A673 (cell line): ENCODE measurements at places on chromosomes 4 and X. TPM values are rescaled to one million over a fixed set of nuclear protein-coding genes. Genes with fewer than 3 reads are reported as not detected.

DNA sequence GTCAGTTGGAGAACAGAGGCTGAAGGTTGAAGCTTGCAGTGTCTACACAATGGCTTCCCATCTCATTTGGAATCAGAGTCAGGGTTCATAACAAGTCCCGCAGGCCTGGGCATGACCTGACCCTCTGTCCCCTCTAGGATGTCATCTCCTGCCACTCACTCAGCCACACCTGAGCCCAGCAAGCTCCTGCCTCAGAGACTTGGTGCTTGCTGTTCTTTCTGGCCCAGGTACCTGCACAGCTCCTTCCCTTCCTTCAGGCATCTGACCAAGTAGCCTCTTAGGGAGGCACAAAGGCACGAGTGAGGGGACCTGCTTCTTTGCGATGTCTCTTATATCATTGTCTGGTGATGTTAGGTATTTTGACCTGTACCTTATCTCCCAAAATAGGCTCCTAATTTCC lies 9.0 kb downstream of the ZBTB49 start:
- no peak for DNase-seq
- no peaks in the 10 kb centered on the region for H3K27me3 ChIP-seq
- peaks cover 13% of the 10 kb centered on the region for H3K36me3 ChIP-seq
- no peaks in the 10 kb centered on the region for H3K4me1 ChIP-seq
- H3K27ac ChIP-seq = no peak overlapping the region
- no peak overlapping the region for H3K4me3 ChIP-seq

- no peaks in the 10 kb centered on the region for H3K36me3 ChIP-seq
- peak within 1 kb of the TSS; percentile 53 for H3K4me3 ChIP-seq
- DNase-seq = peak; percentile 63
- H3K27ac ChIP-seq = no peak within 1 kb of the TSS
- no peaks in the 10 kb centered on the region for H3K27me3 ChIP-seq
Observed at GRCh38 chr4:38867478-38868058, at the start of gene FAM114A1. Gene FAM114A1, plus strand, starts transcription at chr4:38867806. Its CDS starts 10,273 bp downstream, at chr4:38878079.

DNA sequence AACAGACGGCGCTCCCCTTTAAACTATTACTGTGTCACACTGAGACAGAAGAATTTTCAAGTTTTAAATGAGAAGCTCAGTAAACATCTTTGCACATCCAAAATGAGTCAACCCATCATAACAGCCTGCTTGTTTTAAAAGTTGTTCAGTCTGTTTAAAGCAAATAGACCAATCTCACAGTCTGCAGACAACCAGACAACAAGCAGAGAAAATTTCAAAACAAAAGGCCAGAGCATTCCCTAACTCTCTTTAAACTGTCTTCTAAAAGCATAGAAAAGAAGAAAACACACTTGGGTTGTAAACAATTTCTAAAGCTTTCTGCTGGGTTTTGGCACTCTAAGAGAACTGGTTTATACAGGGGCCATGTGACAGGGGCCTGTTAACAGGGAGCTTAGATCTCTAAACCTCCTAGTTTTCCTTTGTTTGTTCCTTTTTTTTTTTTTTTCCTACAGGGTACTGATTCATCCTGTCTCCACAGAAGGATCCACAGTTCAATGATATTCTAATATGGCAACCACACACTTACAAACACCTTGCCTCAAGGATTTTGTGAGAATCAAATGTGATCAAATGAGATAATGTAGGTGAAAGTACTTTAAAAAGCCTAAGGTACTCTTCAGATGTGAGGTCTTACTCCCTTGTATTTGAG lies 100.8 kb upstream of the MAML3 start:
- no peaks in the 10 kb centered on the region for H3K36me3 ChIP-seq
- no peak overlapping the region for H3K4me3 ChIP-seq
- peaks cover 13% of the 10 kb centered on the region for H3K4me1 ChIP-seq
- H3K27ac ChIP-seq = no peak overlapping the region
- H3K27me3 ChIP-seq = no peaks in the 10 kb centered on the region

DNA sequence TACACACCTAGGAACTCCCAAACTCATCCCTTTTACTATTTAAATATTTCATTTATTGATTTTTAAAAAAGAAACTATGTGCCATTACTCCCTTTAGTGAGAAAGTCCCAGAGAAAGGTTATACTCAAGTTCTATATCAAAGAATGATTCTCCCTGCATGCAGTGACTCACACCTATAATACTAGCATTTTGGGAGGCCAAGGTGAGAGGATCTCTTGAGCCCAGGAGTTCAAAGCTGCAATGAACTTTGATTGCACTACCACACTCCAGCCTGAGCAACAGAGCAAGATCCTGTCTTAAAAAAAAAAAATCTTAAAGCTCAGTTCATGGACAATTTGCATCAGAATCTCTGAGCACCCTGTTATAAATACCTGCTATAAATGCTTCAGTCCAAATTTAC lies 9.2 kb upstream of the RBPJ start:
- H3K4me3 ChIP-seq = no peak overlapping the region
- no peaks in the 10 kb centered on the region for H3K27me3 ChIP-seq
- no peaks in the 10 kb centered on the region for H3K36me3 ChIP-seq
- DNase-seq = no peak
- no peaks in the 10 kb centered on the region for H3K4me1 ChIP-seq
- H3K27ac ChIP-seq = no peak overlapping the region

DNA sequence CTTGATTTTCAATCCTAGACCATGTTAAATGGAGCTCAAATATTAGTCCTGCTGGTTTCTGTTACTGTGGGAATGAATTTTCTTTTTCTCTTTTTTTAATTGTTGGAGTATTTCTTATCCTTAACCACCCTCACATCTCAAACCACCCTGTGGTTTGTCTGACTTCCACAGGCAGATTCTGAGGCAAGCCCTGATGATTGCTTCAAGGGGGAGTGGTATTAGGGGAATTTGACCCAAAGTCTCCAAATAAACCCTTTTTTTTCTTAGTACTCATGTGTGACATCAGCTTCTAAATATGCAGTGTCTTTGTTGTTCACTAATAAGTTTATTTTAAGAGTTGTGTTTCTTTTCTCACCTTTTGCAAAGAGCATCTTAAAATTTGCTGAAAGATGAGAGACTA lies 810.3 kb downstream of the IL1RAPL1 start:
- no peak overlapping the region for H3K27ac ChIP-seq
- no peaks in the 10 kb centered on the region for H3K4me1 ChIP-seq
- H3K4me3 ChIP-seq = no peak overlapping the region
- no peak for DNase-seq
- no peaks in the 10 kb centered on the region for H3K36me3 ChIP-seq
- no peaks in the 10 kb centered on the region for H3K27me3 ChIP-seq

GRCh38 chr4:47936336-47936735 lies 22.0 kb upstream of the NFXL1 start:
- H3K36me3 ChIP-seq = no peaks in the 10 kb centered on the region
- H3K27me3 ChIP-seq = peaks cover 7% of the 10 kb centered on the region
- no peak overlapping the region for H3K27ac ChIP-seq
- no peak for DNase-seq

- H3K36me3 ChIP-seq = no peaks in the 10 kb centered on the region
- no peak overlapping the region for H3K4me3 ChIP-seq
- peaks cover 12% of the 10 kb centered on the region for H3K4me1 ChIP-seq
- no peak overlapping the region for H3K27ac ChIP-seq
- DNase-seq = no peak
- no peaks in the 10 kb centered on the region for H3K27me3 ChIP-seq
Observed at GRCh38 chr4:6956434-6957147, 47.0 kb downstream of the TBC1D14 start.

DNA sequence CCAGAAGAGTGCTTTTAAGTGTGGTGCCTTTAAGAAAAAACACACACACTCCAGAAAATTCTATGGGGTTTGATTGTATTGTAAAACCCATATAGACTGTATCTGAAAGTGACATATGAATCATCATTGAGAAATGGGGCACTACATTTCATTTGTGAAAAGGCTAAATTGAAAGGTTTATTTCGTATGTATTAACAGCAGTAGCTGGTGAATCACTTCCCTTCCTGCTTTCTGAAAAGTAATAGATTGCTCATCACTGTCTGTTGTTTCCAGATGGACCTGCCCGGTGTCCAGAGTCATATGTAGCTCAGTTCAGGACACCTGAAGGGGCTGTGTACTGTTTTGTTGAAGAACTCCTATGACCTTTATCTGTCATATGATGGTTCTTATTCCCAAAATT lies 28.1 kb upstream of the HPRT1 start:
- H3K4me1 ChIP-seq = no peaks in the 10 kb centered on the region
- H3K4me3 ChIP-seq = no peak overlapping the region
- DNase-seq = peak; percentile 17

DNA sequence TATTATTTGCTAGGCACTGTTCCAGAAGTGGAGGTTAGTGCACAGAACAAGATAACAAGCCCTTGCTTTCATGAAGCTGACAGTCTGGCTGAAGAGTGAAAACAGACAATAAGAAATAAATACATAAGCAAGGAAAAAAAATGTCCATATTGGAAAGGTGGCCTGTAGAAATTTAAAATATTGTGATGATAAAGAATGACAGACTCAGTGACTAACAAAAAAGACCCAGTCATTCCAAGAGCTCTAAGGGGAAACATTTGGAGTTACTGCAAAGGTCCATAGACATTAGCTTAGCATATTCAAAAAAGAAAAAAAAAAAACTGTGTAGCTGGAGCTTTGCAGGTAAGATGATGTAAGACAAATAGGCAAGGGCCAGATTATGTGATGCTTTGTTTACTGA lies 1.0 kb upstream of the ANTXR2 start:
- DNase-seq = no peak
- no peaks in the 10 kb centered on the region for H3K27me3 ChIP-seq
- no peak overlapping the region for H3K4me3 ChIP-seq
- no peak overlapping the region for H3K27ac ChIP-seq

DNA sequence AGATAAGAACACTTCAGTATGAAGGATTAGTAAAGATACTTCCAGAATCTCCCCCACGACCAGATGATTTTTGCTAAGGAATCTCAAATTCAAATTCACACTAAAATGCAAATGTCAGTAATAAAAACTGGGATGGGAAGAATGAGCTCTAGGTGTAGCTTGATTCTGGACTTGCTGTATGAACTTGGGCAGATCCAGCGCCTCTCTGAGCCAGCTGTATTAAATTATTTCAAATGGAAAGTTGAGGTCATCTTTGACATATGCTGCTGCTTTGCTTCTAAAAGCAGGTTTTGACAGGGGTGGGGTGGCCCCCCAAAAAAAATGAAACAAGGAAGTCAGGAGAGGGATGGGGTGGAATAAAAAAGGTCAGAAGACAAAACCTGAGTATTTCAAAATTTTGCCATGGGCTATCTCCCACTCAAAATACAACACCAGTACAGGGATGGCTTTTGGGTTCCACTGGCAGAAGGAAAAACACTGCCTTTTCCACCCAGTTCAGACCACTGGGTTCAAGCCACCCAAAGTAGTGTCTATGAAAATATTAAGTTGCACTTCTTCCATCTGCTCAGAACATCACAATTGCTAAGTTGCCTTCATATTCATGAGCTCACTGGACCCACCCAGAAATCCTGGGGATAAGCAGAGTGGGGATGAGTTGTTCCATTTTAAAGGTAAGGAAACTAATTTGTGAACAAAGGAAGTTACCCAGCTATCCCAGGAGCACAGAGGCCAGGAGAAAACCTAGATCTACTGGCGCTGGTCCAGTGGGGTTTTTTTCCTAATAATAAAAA lies 47.7 kb downstream of the ARHGEF9 start:
- no peak overlapping the region for H3K4me3 ChIP-seq
- DNase-seq = no peak
- no peaks in the 10 kb centered on the region for H3K36me3 ChIP-seq
- no peak overlapping the region for H3K27ac ChIP-seq
- no peaks in the 10 kb centered on the region for H3K4me1 ChIP-seq

GRCh38 chrX:24682739-24683432 lies 10.8 kb upstream of the POLA1 start:
- H3K27me3 ChIP-seq = peaks cover 8% of the 10 kb centered on the region
- no peak for DNase-seq
- H3K27ac ChIP-seq = no peak overlapping the region

DNA sequence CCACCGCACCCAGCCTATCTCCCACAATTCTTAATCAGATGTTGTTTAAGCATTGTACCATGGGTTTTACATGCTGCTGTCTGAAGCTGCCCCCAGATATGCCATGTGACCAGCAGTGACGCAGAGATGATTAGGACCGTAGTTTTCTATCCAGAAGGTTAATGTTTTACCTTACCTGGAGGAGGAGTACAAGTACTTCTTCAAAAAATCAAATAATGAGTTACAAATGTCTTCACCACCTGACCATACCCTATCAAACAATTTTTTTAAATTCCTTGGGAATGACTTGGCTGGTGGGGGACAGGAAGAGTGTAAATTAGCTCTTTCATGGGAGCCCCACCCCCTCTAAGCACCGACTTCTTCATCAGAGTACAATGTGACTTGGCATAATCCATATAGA lies 16.2 kb upstream of the SGMS2 start:
- H3K36me3 ChIP-seq = no peaks in the 10 kb centered on the region
- H3K27ac ChIP-seq = no peak overlapping the region
- peaks cover 6% of the 10 kb centered on the region for H3K27me3 ChIP-seq
- no peak for DNase-seq
- no peak overlapping the region for H3K4me3 ChIP-seq

- DNase-seq = no peak
- H3K36me3 ChIP-seq = no peaks in the 10 kb centered on the region
- peak overlapping the region; percentile 18 for H3K27ac ChIP-seq
- no peaks in the 10 kb centered on the region for H3K27me3 ChIP-seq
Observed at GRCh38 chr4:112341033-112341432, 43.9 kb downstream of the ALPK1 start.

DNA sequence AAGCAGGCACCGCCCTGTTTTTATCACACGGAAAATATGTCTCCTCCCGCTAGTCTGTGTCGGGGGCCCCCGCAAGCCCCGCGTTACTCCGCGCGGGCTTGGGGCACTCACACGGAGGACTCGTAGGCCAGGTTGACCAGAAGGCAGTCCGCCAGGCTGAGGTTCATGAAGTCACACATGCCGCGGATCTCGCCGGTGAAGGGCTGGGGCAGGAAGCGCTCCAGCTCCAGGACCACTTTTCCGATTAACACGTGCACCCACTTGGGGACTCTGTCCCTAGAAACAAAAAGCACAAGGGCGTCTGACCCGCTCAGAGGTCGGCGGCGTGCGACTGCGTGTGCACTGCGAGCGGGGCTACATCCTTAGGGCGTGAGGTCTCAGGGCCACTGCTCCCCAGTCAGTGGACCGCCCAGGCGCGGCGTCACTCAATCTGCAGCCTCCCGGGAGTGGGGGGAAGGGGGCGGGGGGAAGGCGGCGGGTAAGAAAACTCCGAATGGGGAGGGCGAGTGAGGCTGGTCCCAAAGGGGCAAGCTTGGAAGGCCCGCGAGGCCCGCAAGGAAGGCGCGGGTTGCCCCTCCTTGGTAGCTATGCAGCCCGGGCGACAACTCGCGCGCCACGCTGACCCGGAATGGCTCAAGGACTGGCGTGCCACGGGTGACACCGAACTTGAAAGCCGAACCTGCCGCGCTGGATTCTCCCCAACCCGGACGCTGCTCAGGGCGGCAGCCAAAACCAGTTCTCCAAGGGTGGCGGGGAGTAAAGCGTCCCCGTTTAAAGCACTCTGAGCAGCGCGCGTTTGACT lies 722 bp downstream of the NAAA start:
- peak overlapping the region; percentile 59 for H3K4me3 ChIP-seq
- no peaks in the 10 kb centered on the region for H3K4me1 ChIP-seq
- H3K36me3 ChIP-seq = no peaks in the 10 kb centered on the region
- DNase-seq = peak; percentile 53

GRCh38 chrX:75673468-75673867 lies 111.6 kb downstream of the MAGEE2 start:
- DNase-seq = no peak
- no peak overlapping the region for H3K27ac ChIP-seq
- H3K4me1 ChIP-seq = no peaks in the 10 kb centered on the region
- no peaks in the 10 kb centered on the region for H3K36me3 ChIP-seq
- H3K27me3 ChIP-seq = no peaks in the 10 kb centered on the region

Gene ITIH6
- not detected in 2 replicates for total RNA-seq

Gene TMEM185A
- total RNA-seq = 18.4 and 23.6 TPM in 2 replicates

Gene TCEAL4
- 37.3 and 39.7 TPM in 2 replicates for total RNA-seq

Gene TET2
- 22.8 and 25.7 TPM in 2 replicates for total RNA-seq

Gene NUDT11
- 44.6 and 52.4 TPM in 2 replicates for total RNA-seq

Gene GAGE12F
- not detected in 2 replicates for total RNA-seq

Gene SUPT20HL1
- not detected in 2 replicates for total RNA-seq

Gene CHST7
- 5.7 and 6.1 TPM in 2 replicates for total RNA-seq

Gene CXorf49
- total RNA-seq = not detected in 2 replicates
